NCI-H510A treated with DMSO at 0.1 percent for 48 hours (cell line): ENCODE measurements at places on chromosomes 11 and 22.

DNA sequence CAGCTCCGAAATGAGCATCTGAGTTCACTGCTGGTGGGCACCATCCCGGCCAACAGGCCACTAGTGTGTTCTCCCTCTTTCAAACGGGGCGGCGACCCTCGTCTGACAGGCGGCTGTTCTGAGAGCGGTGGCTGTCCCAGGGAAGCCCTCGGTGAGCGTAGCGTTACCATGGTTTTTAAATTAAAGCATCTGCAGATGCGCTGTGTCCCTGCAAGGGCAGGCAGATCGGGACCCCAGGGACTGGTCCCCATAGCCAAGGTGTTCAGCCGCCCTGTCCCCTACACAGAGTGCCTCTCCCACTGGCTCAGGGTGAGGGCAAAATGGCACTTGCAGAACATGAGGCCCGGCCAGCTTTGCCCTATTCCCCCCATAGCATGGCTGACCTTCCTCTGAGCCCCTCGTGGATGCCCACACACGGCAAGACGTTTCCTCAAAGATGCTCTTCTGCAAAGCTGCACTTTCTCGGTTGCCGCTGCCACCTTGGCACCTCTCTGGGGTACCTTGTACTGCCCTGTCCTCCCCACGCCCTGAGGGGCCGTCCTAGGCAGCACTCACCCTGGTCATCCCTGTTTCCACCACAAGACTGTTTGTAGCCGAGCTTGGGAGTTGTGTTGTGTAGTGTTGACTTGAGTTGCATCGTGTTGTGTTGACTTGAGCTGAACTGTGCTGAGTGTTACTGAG, 51.9 kb upstream of the KCNQ1OT1 start:
- no peak for DNase-seq

- no peak for DNase-seq
Measured at GRCh38 chr11:24344222-24344621, 152.6 kb upstream of the LUZP2 start.

- no peak for DNase-seq
Measured at GRCh38 chr11:16917941-16918340, 96.3 kb downstream of the PLEKHA7 start.

- peak; percentile 56 for DNase-seq
Measured at GRCh38 chr11:10792385-10793068, 16.2 kb downstream of the EIF4G2 start.

DNA sequence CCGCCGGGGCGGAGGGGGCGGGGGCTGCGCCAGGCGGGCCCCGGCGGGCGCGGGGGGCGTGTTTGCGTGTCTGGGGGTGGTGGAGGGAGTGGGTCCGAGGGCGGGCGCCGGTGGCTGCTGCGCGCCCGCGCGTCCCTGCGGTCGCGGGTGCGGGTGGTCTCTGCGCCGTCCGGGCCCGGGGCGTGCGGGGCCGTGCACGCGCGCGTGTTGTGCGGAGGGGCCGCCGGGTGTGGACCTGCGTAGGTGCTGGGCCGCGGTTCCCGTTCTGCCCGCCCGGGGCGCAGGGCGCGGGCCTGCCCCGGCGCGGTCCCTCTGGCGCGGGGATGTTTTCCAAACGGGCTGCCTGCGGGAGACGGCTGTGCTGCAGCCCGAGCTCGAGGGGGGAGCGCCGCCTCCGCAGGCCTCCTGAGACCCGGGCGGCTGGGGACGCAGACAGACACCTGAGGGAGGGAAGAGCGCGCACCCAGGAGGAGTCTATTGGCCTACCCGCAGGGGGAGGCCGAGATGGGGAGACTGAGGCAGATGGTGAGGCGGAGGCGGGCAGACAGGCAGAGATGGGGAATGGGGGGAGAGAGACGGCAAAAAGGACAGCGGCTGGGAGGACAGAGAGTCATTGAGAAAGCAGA, 442 bp downstream of the PELI3 start:
- DNase-seq: no peak

DNA sequence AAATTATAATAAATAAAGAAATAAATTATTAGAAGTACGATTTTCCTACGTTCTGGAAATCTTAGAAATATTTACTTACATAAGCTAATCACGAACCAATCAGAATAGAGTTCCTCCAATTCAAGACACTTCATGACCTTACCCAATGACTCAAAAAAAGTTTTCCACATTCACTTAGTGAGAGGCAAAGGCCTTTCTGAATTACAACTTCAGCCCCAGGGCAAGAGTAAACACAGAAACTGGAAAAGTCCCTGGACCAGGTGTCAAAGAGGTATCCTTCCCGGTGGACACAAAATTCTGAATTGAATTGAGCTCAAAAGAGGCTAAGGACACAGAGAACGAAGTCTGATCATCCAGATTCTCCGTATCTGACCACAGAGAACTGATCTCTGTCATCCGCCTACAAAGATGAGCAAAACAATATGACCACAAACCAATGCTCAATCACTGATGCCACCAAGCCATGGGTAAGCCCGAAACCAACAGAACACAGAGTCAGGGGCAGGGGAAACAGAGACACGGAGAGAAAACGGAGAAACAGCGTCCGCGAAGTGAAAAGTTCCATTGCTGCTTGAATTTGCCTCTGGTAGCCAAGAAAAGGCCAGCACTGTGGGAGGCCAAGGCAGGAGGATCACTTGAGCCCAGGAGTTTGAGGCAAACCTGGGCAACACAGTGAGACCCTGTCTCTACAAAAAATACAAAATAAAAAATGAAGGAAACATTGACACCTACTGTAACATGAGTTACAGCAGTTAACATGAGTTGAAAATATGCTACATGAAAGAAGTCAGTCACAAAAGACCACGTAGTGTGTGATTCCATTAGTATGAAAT, 6.8 kb downstream of the BID start:
- no peak for DNase-seq

DNA sequence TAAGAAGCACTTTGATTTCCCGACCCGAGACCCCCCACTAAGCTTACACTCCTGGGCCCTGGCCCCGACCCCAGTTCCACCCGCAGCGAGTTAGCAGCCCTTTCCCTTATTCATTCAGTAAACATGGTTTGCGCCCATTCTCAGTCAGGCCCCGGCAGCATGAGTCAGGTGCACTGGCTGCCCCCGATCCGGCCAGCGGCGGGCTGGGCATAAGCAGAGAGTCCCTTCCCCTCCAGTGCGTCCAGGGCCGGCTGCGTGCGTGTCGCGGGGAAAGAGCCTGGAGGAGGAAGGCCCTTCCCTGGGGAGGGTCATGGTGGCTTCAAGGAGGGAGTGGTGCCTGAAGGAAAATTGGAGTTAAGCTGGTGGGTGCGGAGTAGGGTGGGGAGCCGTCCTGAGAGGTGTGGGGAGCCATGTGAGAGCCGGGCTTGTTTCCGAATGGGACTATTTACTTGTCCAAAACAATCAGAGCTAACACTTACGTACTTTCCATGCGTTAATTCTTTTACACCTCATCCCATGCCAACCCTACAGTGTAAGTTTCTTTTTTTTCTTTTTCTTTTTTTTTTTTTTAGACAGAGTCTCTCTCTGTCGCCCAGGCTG, 657 bp downstream of the IGHMBP2 start:
- DNase-seq: no peak

DNA sequence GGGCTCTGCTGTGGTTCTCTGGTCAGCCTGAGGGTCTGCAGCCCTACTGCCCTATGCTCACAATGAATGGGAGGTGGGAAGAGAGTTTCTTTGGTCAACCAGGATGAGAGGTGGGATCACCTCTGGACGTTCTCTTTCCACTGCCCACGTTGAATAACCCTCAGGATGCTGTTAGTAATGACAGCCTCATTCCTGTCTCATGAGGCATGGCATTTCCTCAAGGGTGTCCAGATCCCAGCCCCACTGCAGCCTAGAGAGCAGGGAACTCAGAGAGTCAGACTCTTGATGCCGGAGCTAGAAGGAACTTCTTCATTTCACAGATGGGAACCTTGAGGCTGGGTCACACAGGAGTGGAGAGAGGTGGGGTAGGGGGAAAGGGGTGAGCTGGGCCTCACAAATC, 196.0 kb downstream of the CEP164 start:
- DNase-seq: no peak

DNA sequence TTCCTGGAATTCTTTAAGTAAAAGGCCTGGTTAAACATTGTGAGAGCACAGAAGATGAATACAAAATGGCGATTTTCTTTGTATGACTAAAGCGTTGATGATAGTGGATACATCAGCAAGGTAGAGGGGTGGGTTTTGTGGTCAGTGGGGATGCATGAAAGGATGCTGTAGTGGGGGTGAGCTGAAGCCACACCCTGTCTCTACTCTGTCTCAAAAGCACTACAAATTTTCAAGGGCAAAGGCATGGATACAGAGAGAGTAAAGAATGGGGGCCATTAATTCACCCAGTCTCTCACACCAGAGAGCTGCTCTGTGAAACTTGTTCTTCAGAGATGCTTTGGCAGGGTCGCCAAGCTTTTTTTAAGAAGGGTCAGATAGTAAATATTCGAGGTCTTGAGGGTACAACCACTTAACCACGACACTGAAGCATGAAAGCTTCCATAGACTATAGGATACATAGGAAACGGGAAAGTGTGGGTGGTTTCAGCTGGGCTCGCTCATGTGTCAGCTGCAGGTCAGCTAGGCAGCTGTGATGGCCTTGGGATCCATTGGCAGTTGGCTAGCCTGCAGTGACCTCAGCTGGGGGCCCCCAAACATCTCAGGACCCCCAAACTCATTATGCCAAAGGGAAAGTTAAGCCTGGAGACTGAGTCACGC, 8.3 kb downstream of the TMEM138 start:
- no peak for DNase-seq

- no peak for DNase-seq
Measured at GRCh38 chr22:36641902-36642640, 61.5 kb downstream of the CACNG2 start.

DNA sequence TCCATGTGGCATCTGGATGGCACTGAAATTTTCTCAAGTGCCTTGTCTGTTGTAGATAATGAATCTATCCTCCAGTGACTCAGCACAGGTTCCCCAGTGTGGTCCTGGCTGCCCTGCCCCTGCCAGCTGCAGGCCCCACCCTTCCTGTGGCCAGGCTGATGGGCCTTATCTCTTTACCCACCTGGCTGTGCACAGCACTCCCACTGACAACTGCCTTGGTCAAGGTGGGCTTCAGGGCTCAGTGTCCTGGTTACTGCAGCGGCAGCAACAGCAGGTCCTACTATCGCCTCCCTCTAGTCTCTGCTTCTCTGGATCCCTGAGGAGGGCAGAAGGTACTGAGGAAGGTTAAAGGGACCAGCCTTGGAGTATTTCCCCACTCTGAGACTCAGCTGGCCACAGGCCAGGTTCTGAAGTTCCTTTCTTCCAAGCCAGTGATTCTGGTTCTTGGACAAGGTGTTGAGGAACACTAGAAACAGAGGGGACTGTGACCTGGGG, 3.1 kb downstream of the HMBS start:
- DNase-seq: no peak

DNA sequence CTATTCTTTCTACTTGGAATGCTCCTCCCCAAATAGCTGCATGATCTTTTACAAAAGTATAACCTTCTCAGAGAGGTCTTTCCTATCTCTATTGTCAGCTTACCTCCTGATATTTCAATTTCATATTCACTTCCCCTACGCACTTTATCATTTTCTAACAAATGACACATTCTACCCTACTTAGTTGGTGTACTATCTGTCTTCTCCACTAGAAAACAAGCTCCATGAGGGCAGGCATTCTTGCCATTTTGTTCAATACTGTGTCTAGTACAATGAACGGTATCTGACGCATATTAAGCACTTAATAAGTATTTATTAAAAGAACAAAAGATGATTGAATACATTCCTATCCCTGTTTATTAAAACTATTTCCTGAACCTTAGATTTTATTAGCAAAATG, 96.5 kb upstream of the APOA1 start:
- DNase-seq: no peak
